IPS DF 6.9 (cell line): ENCODE measurements at places on chromosomes 5 and 9.

GRCh38 chr9:127970401-127971313 lies 10.1 kb downstream of the EEIG1 start:
- no peak for DNase-seq

DNA sequence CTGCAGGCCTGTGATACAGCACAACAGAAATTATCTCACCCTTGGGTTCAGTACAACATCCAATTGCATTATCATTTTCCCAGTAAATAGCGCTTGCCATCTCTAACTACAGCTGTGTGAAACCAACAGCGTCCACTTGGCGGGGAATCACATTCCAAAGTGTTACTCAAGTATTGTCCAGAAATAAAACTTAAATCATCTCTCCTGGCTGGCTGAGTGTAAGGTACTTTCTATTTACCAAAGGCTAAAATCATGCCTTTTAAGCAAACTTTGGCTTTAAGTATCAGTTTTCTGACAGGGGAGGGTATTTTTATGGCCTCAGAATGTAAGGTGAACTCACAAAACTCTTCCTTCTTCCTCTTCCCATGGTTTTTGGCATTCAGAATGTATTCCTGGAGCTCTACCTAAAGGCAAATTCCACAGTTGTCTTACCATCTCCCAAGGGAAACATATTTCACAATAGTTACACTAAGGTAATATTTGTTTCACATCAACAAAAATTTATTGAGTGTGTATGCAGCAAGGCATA lies 205.6 kb upstream of the MPDZ start:
- DNase-seq: no peak

DNA sequence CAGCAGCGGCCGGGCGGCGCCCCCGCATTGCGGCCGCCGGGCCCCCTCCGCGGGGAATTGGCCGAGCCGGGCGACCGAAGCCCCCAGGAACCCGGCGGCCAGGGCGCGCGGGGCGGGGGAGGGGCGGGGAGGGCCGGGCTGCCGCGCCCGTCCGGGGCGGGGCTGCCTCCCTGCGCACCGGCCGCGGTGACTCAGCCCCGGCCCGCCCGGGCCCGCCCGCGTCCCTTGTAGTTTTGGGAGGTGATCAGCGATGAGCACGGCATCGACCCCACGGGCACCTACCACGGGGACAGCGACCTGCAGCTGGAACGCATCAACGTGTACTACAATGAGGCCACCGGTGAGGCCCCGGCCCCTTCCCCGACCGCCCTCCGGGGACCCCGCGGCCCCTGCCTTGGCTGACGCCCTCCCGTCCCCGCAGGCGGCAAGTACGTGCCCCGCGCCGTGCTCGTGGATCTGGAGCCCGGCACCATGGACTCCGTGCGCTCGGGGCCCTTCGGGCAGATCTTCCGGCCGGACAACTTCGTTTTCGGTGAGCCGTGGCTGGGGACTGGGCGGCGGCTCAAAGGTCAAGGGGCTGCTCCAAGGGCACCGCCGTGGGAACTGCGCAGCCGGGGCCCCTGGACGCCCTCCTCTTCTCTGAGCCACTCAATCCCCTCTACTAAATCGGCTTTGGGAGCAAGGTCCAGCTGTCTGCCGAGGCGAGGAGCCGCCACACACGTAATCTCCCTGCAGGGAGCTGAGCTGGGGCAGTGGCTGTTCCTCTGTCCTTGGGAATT lies 592 bp downstream of the TUBB4B start:
- DNase-seq: no peak

DNA sequence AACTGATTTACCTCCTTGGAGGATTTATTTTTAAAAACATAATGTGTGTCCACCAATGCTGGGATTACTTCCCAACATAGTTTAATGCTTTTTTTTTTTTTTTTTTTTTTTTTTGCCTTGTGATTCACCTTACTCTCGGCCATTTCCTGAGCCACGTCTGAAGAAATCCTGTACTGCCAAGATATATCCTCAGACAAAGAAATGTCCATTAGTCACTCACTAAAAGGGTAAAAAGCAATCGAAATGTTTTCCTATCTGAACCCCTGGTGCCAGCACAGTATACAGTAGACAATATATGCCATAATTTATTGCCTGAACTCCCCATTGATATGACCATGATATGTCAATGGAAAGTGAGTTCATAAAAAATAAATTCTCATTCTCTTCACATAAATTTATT lies 344.1 kb downstream of the BNC2 start:
- DNase-seq: no peak

DNA sequence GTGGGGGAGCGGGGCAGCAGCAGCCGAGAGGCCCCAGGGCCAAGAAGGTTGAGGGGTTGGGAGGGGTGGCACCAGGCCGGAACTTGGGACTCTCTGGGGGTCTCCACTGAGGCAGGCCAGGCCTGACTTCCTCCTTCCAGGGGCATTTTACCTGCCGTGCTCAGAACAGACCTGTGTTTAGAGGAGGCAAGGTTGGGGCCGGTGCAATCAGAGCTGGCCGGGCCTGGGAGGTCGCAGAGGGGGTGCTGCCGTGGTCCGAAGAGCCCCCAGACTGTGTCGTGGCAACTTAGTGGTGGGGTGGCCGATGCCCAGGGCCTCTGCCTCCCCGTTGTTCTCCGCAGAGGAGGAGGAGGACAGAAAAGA lies 21.8 kb downstream of the GLT6D1 start:
- DNase-seq: no peak

DNA sequence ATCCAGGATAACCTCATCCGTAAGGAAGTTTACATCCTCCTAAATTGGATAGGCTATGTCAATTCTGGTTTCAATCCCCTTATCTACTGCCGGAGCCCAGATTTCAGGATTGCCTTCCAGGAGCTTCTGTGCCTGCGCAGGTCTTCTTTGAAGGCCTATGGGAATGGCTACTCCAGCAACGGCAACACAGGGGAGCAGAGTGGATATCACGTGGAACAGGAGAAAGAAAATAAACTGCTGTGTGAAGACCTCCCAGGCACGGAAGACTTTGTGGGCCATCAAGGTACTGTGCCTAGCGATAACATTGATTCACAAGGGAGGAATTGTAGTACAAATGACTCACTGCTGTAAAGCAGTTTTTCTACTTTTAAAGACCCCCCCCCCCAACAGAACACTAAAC lies 1.3 kb downstream of the ADRB2 start:
- DNase-seq: no peak

DNA sequence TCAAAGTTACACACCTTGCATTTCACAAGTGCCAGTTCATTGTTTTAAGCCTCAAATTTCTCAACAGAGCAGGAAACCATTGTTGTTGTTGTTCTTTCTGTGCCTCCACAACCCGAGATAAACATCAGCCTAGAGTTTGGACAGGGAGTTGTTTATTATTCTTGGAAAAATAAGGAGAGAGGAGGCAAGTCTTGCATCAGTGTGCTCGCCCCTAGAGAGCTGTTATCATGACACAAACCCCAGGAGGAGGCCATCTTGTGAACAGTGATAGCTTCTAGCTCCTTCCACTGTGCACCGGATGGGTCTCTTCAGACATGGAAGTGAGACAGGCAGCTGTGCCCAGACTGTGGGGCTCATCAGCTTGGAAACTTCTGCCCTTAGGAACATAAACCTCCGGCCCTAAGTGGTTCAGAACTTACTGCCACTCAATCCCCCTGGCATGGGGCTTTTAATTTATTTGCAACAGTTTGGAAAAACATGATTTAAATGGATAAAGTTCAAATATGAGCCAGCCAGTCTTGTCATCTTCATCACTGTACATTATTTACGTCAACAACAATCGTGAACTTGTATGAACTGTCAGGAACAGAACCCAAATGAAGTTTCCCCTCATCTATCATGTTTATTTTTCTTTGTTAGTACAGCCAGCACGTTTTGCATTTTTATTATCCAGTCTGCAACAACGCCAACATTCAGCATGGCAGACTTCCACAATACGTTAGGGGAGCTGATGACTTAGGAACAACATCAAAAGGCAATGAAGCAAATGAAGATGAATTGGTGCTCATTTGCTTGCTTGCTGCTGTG lies 181.7 kb upstream of the S1PR3 start:
- DNase-seq: no peak

GRCh38 chr9:36937951-36938350 lies 96.1 kb downstream of the PAX5 start:
- no peak for DNase-seq

GRCh38 chr5:71859515-71859914 lies 140.4 kb downstream of the CARTPT start:
- DNase-seq: no peak

DNA sequence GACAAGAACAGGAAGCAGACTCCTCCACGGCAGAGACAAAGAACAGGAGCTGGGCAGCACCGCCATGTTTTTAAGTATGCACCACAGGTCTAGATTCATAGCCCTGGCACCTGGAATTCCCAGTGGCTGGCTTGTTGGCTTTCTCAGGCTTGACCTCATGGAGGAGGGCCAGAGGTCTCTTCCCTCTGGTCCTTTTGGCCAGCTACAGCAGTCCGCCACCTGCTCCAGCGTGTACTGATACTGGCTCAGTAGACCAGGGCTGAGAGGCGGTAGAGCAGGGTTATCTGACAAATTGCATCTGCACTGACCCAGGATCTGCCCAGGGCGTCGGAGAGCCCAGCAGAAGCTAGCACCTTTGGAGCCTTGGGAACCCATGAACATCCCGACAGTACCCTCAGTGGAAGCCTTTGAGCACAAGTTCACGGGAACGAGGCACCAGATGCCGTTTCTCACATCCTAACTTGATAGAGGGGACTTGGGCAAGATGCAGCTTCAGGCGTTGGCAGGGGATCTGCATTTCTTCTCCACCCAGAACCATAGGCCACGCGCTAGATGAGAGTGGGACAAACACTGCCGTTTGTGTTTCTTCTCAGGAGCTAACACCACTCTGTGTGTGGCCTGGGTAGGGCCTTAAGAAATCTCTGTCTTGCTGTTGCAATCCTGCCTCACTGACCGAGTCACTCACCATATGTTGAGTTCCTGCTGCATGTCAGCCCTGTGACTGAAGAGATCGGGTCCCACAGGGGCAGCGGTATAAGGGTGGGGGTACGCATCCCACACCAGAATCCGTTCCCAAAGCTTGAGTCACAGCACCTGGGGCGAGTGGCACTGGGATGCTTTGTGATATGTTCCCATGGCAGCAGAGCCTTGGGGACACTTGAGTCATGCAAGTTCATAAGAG lies 90.3 kb upstream of the OTULINL start:
- no peak for DNase-seq

DNA sequence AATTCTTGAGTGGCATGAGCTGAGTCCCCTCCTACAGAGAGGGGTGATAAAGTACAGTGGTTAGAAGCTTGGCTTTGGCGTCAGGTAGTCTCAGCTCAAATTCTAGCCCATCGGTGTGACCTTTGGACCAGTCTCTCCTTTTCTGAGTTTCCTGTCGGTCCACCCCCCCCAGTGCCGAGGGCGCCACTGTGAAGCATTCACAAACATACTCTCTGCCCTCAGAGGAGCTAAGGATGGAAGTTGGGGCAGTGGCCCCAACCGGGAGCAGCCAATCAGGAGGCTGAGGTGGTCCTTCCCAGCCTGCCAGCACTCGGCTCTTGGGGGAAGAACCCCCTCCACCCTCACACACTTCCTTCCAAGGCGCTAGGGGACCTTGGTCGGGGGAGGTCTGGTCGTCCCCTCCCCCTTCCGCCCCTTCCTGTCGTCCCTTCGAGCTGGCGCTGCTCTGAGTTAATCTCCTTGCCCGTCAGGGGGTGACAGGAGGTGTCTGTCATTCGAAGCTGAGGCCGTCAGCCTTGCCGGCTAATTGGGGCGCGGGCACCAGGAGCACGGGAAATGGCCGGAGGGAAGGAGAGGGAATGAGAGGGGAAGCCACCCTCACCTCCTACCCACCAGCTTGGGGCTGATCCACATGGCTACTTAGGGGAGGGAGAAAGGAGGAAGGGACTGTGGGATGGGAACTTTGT lies 53.0 kb downstream of the CXXC5 start:
- no peak for DNase-seq

DNA sequence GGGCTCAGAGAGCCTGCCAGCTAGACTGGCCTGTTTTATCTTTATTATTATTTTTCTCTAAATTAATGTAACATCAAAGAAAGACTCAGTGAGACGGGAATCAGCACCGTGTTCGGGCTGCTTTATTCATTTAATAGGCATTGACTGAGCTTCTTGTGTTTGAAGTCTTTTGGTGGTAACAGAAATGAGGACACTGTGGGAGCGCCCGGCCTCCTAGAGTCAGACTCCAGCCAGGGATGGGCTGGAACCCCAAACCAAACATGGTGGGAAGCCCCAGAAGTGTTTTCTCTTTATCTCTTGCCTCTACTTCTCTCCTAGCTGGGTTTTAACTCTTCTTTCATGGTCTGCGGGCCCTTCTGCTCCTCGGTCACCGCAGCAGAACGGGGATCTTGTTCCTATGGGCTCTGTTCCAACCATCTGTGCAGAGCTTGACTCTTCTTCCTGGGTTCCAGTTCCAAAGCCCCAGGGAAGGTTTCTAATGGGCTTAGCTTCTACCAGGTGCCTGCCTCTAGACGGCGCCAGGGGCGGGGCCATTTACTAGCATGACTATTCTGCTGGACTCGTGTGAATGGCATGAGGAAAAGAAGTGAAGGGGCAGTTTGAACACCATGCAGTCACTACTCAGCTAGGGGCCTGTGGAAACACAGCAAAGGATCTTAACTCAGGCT lies 123.8 kb downstream of the FGF18 start:
- no peak for DNase-seq

DNA sequence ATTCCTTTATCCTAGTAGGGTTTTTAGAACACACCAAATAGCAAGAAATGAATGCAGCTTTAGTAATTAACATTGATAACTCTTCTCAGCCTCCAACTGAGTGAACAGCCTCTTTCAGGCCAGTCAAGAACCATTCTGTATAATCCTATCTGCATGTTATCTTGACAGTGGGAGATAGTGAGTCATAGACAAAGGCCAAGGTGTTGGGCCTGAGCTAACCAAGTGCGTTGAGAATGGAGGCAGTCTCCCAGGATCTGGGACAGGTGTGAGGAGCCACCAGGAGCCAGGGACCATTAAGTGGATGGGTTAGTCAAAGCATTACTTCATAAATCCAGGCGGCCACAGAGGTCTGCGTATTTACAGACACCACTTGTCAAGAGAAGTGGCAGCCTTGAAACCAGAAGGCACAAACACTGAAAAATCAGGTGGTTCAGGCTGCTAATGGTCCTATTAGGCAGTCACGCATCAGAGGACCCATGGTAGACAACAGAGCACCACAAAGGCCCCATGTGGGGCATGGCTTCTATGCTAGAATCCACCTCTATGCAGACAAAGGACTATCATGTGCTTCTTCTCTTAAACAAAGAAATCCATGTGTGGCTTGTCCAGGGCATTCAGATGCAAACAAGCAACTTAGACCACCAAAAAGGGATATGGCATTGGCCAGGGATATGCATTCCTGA lies 409.7 kb upstream of the PIK3R1 start:
- no peak for DNase-seq

DNA sequence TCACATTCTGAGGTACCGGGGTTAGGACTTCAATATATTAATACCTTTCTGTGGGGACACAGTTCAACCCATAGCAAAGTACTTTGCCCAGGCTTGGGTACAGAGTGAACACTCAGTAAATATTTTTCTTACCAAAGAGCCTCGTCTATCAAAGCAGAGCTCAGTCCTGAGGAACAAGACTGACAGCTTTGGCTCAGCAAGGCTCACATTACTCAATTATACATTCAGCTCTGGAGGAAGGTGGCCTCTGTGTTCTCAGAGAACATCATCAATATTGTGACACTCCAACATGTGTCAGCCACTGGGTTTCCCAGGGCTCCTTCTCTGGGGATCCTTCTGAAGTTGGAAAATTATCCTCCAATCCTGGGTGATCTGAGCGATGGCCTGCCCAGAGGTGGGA lies 186.4 kb downstream of the NMUR2 start:
- no peak for DNase-seq

GRCh38 chr9:69279084-69279731 lies 45.8 kb upstream of the ENTREP1 start:
- DNase-seq: no peak

GRCh38 chr5:178247481-178248456 lies 15.2 kb upstream of the PHYKPL start:
- no peak for DNase-seq
